ENCODE measurements at places on chromosomes 1 and 21.
A peak's percentile ranks its signal among the peaks of the same experiment; 100 is the strongest.

- DNase-seq: no peak
These were observed at the start of gene PLPPR4 for GRCh38 chr1:99264201-99265021. Gene PLPPR4, plus strand, starts transcription at chr1:99264492. Its CDS starts 102 bp downstream, at chr1:99264594.

DNA sequence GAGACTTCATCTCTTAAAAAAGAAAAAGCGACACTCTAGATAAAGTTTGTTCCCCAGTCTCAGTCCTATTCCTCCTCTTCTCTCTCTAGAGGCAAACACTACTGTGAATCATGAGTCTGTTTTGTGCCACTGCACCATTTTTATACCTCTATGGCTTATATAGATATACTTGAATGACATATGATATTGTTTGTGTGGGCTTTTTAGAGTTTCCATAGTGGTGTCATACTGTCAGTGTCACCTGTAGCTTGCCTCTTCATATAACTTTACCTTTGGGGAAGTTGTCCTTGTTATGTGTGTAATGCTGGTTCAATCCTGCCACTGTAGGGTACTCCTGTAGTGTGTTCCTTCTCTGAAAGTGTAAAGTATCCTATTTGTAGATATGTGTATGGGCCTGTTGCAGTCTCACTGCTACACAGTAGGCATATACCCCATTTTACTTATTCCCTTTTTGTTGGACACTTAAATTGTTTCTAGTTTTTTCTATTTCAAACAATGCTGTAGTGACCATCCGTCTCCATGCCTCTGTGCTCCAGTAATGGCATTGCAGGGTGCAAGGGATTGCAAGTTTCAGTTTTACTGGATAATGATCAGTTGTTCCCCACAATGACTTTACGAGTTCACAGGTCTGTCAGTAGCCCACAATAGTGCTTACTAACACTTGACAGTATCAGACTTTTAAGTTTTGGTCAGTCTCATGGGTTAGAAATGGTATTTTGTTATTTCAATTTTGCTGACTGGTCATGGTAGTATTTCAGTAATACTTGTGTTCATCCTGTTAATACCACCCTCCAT, 2.7 kb downstream of the PRMT2 start:
- no peak for DNase-seq

GRCh38 chr1:231313661-231314060, 24.0 kb downstream of the EXOC8 start:
- no peak for DNase-seq

GRCh38 chr1:183129921-183130690, 56.0 kb upstream of the LAMC2 start:
- no peak for DNase-seq

GRCh38 chr1:224730540-224730939, 114.4 kb downstream of the CNIH3 start:
- DNase-seq: no peak

DNA sequence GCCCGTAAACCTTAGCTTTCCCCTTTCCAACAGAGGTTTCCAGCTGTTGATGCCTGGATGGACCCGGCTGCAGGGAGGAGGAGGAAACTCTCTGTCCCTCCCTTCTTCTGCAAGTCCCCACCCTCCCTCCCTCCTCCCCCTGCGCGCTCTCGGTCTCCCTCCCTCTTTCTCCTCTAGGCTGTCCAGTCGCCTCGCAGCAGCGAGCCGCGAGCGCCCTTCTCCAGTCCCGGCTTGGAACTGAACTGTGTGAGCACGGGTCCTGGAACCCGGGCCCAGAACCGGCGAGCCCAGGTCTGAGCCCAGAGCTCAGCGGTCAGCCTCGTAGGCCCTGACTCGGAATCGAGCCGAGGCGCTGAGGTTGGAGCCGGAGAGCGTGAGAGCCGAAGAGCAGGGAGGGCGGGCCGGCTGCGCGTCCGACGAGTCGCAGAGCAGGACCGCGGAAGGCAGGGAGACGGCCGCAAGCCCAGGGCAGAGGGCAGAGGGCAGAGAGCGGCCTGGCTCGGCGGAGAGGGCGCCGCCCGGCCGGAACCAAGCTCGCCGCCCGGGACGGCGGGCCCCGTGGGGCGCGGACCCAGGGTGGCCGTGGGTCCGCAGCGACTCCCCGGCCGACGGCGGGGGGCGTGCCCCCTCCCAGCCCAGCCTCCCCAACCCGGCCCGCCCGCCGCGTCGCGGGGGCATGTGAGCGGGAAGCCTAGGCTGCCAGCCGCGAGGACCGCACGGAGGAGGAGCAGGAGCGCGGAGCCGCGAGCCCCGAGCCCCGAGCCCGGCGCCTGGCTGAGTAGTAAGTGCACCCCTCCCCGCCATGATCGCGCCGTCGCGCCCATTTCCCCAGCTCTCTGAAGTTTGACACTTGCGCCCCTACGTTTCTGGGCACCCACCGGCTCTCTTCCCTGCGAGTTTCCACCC, at the start of gene SOX13:
Gene SOX13 (plus strand): TSS at position 185 of the 906 bp plus-strand sequence. CDS start 39,801 bp downstream, outside the sequence.
- DNase-seq: no peak

- no peak for DNase-seq
These were observed 56.0 kb downstream of the SASS6 start for GRCh38 chr1:100076744-100077143.

- DNase-seq: no peak
These were observed 344.6 kb downstream of the RYR2 start for GRCh38 chr1:237386362-237387143.

DNA sequence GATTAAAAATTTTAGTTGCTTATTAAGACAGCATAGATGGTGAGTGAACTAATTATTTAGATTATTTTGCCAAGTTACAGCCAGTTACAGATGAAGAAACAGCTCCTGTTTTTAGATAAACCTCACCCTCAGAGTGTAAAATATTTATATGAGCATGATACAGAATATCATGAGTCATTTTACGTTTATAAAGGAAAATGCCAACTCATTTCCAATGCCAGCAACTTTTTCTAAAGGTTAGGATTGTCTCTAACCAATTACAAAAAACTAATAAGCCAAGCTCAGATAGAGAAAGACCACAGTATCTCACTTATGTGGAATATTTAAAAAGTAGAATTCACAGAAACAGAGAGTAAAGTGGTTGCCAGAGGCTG, 590.1 kb downstream of the LTN1 start:
- no peak for DNase-seq

- DNase-seq: no peak
These were observed 1.7 kb downstream of the PATJ start for GRCh38 chr1:61743716-61744580.

- no peak for DNase-seq
These were observed 259.2 kb downstream of the ADGRL2 start for GRCh38 chr1:82059959-82060358.

GRCh38 chr21:38139380-38140168, 117.2 kb upstream of the KCNJ15 start:
- DNase-seq: no peak

DNA sequence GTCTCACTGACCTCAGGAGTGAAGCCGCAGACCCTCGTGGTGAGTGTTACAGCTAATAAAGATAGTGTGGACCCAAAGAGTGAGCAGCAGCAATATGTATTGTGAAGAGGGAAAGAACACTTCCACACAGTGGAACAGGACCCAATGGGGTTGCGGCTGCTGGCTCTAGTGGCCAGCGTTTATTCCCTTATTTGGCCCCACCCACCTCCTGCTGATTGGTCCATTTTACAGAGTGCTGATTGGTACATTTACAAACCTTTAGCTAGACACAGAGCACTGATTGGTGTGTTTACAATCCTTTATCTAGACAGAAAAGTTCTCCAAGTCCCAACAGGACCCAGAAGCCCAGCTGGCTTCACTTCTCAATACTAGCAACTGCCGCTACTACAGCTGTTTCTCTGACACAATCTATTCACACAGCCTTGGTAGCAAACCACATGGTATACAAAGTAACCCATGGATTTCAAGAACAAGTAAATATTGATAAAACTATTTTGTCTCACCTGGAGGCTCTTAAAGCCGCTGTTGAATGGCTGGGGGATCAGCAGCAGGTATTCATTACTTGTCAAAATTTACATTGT, 25.3 kb upstream of the ITLN1 start:
- DNase-seq: no peak

GRCh38 chr1:156852418-156852874, 6.5 kb downstream of the INSRR start:
- DNase-seq: no peak

- peak; percentile 9 for DNase-seq
These were observed at the start of gene PATJ for GRCh38 chr1:61741711-61742619. Gene PATJ, plus strand, starts transcription at chr1:61742480. Its CDS starts 20,413 bp downstream, at chr1:61762893.

- peak; percentile 33 for DNase-seq
These were observed 5.7 kb downstream of the GJB3 start for GRCh38 chr1:34786521-34787325.

- DNase-seq: no peak
These were observed 71.4 kb downstream of the RAP1GAP start for GRCh38 chr1:21597753-21598152.

GRCh38 chr1:53462193-53462592, 3.0 kb downstream of the DMRTB1 start:
- no peak for DNase-seq

- no peak for DNase-seq
These were observed 43.0 kb upstream of the RAVER2 start for GRCh38 chr1:64701886-64702285.

DNA sequence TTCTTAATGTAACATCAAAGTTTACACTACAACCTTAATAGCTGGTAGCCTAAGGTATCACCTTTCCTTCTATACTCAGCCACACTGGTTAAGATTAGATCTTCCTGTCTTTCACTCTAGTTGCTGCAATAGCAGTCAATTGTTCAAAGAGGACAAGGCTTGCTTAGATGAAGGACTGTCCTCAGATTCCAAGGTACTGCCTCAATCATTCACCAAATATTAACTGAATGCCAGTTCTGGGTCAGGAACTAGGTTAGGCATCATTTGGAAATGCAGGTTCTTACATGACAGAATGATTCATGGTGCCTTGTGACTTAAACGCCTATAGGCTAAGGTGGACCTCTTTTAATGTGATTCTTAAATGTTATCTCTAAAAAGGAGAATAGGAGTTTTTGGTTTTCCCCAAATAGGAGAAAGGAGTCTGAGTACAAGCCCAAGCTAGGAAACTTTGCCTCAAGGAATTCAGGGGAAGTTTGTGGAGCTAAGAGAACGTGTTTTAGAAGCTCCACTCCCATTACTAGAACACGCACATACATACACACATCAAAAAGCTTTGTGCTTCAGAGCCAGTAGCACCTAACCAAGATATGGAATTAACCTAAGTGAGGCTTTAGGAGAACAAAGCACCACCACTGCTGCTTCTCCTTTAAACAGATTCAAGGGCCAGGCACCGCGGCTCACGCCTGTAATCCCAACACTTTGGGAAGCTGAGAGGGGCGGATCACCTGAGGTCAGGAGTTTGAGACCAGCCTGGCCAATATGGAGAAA, 8.5 kb upstream of the WDR47 start:
- DNase-seq: no peak

- DNase-seq: no peak
These were observed 26.6 kb downstream of the POFUT2 start for GRCh38 chr21:45261093-45261492.

- DNase-seq: no peak
These were observed 685 bp upstream of the DDI2 start for GRCh38 chr1:15616373-15617172.

DNA sequence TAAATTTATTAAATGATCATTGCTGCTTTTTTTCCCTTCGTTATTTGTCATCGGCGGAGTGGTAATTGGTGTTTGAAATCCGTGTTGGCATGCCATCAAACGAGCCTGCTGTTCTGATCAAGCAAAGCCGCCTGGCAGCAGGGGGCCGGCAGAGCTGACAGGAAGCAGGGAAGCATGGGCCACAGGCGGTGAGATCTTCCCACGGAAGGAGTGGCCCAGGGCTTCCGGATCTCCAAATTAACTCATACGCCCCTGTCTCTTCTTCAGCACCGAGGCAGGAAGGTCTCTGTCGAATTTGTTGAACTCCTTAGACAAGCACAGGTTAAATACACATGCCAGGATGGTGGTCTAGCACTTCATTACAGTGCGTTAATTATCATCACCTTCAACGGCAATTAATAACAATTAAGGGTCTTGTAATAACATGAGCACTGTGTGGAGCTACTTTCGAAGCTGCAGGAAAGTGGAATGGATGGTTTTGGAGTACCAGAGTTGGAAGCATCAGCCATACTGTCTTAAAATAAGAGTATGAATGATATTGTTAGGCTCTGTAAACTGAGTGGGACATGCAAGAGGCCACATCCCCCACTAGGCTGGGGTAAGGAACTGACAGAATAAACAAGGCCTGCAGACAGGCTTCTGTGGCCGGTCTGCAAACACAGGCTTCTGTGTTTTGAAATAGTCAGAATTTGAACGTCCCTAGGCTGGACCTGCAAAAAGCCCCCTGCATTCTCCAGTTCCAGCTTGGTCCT, 199.4 kb upstream of the DAB1 start:
- DNase-seq: no peak

DNA sequence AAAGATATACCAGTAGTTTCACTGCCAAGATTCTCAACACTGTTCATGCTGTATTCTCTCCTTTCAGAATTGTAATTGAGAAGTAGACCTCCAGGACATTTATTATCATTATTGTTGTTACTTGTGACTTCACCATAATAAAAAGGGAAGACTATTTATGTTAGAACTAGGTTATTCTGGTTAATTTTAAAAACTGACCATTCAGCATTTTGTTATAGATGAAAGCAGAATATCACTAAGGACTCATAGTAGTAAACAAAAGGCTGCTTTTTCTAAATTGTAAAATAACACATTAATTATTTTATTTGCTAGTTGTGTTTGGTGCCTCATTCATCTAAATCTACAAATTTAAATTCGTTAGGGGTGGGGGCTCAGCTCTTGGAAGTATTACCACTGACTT, 210.4 kb downstream of the PATJ start:
- DNase-seq: no peak

- no peak for DNase-seq
These were observed 842 bp downstream of the LENEP start for GRCh38 chr1:154994269-154994587.

DNA sequence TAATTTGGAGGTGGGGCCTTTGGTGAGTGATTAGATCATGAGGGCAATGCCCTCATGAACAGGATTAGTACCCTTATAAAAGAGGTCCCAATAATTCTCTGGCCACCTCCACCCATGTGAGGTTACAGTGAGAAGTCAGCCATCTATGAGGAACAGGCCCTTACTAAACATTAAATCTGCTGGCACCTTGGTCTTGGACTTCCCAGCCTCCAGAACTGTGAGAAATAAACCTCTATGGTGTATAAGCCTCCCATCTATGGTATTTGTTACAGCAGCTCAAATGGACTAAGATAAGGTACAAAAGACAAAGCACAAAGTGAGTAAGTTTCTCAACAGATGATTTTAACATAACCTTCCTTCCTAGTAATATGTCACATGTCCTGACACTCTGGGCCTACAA, 22.3 kb downstream of the NRIP1 start:
- no peak for DNase-seq

- no peak for DNase-seq
These were observed 1635.2 kb downstream of the PLA2G4A start for GRCh38 chr1:188463919-188464318.

- DNase-seq: no peak
These were observed 37.5 kb downstream of the IGSF21 start for GRCh38 chr1:18144916-18145647.

GRCh38 chr21:34865400-34866241, 183.5 kb downstream of the RUNX1 start:
- DNase-seq: no peak

- DNase-seq: no peak
These were observed 1.9 kb downstream of the OLIG1 start for GRCh38 chr21:33071770-33072306.

GRCh38 chr1:156123356-156124196, 9.1 kb downstream of the LMNA start:
- DNase-seq: no peak

GRCh38 chr1:161176468-161177111, 717 bp downstream of the B4GALT3 start:
- DNase-seq: no peak
